Right cardiac atrium (tissue), 5 donors: ENCODE measurements at places on chromosomes 4 and X.

GRCh38 chr4:139768896-139769295 is 103.3 kb downstream of the MGST2 start:
- no peak for DNase-seq

GRCh38 chr4:103664436-103665075 is 55.2 kb downstream of the TACR3 start:
- no peak for DNase-seq

- no peak for DNase-seq
Observed at GRCh38 chrX:49995107-49995731, 72.8 kb downstream of the CLCN5 start.

DNA sequence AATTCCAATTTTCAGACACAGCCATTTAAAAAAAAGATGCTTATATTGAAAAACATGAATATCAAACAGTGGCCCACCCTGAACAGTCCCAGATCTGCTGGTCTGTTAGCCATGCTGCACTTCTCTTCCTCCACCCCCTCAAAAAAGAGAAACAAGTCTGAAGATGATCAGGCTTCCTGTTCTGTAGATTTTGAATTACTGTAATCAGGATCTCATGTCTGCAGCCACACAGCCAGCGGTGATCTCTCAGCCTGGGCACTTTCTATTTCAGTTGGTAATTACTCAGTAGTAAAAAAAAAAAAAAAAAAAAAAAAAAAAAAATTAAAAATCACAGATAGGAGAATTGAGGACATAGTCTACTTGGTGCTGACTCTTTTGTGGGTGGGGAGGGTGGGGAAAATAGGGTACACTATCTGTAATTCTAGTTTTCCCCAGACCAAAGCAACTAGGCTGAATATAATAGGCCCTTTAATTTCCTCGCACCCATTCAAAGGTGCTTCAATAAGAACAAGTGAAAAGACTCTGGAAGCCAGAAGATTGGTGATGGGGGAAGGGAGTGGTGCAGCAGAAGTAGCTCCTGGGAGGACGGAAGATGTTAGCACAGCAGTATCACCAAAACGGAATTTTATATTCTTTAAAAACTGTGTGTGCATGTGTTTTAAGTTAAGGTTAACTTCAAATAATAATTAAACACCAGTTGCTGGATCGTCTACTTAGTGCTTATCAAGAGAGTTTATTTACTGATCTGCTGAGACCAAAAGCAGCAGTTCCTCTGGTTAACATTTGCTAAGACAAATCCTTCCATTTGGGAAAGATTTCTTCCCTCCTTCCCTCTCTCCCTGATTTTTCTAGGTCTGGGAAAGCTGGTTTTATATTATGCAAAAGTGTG is 47.0 kb downstream of the SPRY1 start:
- DNase-seq = no peak

GRCh38 chrX:25052798-25053534 is 37.2 kb upstream of the ARX start:
- DNase-seq = no peak

GRCh38 chr4:82430964-82431745 is 765 bp downstream of the ENOPH1 start:
- DNase-seq = peak; percentile 23

GRCh38 chr4:27308379-27308778 is 447.7 kb downstream of the STIM2 start:
- DNase-seq = no peak

DNA sequence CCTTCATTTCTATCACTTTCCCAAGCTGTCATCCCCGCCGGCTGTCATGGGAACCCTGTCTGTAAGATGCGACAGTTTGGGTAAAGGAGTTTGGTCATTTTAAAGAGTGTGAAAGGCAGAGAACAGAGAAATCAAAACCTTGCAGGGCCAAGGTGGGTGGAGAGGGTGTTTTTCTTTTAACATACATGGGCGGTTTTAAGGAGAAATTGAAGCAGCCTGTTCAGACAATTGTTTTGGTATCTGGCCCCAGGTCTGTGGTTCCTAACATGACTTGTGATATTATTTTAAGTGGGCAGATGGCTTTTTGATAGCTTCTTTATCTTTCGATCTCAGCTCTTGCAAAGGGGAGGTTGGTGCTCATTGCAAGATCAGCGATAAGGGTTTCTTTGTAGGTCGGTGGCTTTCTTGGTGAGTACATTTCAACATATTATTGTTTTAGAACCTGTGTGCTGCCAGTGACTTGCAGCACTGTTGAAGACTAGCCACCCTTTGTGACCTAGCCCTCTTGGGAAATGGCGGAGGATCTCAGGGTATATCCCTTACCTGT is 3.7 kb downstream of the PPP1R3F start:
- no peak for DNase-seq

DNA sequence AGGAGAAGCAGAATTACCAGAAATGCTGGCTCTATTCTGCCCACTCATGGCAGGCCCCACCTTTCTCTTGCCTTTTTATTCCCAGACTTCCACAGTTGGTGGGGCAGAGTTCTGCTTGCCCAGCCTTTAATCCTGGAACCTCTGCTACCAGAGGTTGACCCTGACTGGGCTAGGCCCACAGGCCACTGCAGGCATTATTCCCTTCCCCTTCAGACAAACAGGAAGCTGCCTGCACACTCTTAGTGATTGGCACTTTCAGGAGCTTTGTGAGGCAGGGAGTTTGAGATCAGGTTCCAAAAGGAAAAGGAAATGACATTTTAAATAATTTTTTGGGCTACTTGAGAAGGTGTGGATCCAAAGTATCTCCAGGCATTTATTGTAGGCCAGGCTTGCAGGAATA is 18.8 kb downstream of the MSN start:
- no peak for DNase-seq

- no peak for DNase-seq
Observed at GRCh38 chrX:148448686-148449085, 51.7 kb upstream of the AFF2 start.

- no peak for DNase-seq
Observed at GRCh38 chr4:150310159-150310895, 232.1 kb downstream of the DCLK2 start.

GRCh38 chr4:176001151-176002006 is 64.3 kb upstream of the WDR17 start:
- DNase-seq = peak; percentile 58

DNA sequence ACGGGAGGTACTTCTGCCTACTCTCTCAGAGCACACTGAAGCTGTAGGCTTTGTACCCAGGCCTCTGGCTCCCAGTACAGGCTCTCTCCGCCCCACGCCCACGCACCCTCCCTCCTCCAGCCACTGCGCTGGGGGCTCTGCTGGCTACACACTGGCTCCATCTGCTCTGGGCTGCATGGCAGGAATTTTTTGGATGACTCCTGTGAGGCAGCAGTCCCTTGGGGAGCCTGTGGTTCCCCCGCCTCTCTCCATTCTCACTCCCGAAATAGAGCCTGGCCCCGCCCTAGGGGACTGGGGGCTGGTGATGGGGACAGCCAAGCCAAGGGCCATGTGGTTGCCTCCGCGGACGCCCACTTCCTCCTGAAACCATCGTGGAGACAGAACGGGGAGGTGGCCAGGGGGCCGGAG is 58.1 kb upstream of the ADRA2C start:
- peak; percentile 70 for DNase-seq

- DNase-seq = no peak
Observed at GRCh38 chr4:67531379-67531962, 13.8 kb downstream of the CENPC start.

- no peak for DNase-seq
Observed at GRCh38 chrX:17077361-17077760, 130.9 kb downstream of the REPS2 start.

DNA sequence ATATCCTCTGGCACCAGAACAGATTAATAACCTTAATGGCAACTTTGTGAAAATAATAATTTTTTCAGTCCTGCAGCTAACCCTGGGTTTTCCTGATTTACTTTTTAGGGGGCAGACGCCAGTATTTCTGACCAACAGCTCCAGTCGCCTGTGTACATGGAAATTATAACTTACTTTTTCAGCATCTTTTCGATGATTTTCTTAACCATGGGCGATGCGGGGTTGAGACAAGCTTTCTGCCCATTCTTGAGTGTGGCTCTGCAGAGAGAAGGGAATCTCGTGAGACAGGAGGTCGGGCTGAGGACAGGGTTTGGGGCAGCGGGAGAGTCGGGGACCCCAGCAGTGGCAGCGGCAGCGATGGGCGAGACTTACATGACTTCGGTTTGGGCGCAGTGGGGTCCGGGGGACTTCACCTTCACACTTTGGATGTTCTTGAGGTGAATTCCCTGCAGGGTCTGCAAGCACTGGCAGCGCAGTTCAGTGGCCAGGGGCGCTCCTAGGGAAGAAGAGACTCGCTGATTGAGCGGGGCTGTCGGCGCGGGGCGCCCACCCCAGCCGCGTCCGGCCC is 484 bp downstream of the CXCL2 start:
- DNase-seq = peak; percentile 47

- DNase-seq = no peak
Observed at GRCh38 chr4:62952366-62952765, 1456.9 kb downstream of the TECRL start.

GRCh38 chr4:124973716-124974115 is 261.2 kb upstream of the ANKRD50 start:
- DNase-seq = no peak

GRCh38 chr4:39730072-39730471 is 32.1 kb downstream of the UBE2K start:
- no peak for DNase-seq

DNA sequence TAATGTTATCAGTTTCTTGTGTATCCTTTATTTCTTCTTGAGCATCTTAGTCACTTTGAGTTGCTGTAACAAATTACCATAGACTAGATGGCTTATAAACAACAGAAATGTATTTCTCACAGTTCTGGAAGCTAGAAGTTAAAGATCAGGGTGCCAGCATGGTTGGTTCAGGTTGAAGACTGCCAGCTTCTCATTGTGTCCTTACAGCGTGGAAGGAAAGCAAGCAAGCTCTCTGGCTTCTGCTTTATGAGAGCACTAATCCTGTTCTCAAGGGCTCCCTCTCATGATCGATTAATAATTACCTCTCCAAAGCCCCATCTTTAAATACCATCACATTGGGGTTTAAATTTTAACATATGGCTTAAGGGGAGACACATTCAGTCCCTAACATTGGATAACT is 497.2 kb downstream of the RAPGEF2 start:
- DNase-seq = no peak

DNA sequence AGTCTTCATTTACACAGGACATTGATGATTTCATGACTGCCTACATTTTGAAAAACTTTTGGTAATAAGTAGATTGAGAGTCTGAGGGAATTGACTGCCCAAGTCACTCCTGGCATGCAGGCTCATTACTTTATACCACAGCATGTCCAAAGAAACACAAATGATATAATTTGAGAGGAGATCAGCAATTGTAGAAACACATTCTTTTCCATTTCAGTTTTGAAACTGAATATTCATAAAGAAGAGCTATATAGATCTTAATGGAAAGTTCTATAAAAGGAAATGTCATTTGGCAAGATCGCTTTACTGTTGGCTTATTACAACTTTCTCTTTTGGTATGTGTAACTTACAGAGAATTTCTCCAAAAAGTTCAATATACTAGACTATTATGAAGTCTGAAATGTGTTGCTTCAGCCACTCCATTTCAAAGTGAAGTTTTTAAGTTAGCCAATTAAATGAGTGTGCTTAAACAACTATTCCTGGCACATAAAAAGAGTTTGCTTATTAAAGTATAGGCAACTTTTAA is 158.0 kb downstream of the ARAP2 start:
- DNase-seq = no peak

DNA sequence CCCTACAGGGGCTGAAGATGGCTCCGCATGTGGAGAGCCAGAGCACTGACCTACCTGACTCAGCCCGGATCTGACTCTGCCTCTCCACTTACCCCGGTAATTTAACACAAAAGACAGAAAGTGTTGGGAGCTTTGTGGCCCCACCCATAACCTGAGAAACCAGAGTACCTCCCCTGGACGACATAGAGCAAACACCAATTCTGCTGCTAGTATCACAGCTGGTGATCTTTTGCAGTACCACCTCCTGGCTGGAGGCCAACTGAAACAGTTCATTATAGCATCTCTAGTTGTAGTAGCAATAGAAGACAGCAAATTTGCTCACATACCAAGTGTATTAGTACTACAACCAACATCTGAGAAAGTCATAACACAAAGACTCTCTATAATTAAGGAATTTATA is 443.9 kb downstream of the KLHL4 start:
- no peak for DNase-seq

DNA sequence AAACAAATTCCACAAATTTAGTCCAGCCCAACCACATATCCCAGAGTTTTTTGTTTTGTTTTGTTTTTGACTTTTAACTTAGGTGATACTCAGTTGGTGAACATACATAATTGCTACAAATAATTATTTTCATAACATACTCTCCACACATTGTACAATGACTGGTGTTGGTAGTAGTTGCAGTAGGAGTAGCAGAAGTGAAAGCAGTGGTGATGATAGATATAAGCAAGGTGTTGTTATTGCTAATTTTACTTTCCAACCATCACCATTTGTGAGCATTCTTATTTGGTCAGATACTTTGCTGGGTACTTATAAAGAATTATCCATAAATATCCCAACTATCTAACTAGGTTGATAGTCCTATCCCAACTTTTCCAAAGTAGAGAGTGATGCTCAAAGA is 47.3 kb downstream of the ARHGAP24 start:
- no peak for DNase-seq

DNA sequence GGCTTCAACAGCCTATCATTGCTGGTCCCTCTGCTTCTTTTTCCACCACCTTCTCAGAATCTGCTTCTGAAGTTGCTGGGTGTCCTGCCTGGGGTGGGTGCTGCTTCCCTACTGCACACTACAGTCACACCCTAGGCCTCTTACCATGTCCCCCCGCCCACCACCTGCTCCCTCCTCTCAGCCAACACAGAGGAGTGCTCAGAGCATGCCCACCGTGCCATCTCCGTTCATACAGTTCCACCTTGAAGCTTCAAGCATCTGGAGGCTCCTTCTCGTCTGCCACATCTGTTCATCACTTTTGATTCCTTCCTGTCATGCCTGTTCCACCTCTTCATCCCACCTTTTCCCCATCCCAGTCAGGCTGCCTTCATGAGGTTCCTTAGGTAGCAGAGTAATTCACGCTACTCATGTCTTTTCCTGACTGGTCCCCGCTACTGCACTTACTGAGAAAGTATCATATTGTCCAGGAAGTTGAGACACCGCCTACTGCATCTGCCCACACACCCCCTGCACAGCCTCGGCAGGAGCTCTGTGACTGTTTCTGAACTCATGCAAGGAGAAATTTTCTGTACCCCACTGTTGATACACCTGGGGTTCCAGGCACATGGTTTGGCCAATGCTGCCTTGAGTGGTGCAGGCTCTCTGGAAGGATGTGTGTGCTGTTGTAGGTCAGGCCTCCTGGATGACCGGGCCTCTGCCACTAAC is 39.5 kb downstream of the HADH start:
- DNase-seq = no peak

- no peak for DNase-seq
Observed at GRCh38 chr4:81607950-81608349, 136.2 kb upstream of the RASGEF1B start.
